ENCODE measurements at places on chromosomes 4 and X.

DNA sequence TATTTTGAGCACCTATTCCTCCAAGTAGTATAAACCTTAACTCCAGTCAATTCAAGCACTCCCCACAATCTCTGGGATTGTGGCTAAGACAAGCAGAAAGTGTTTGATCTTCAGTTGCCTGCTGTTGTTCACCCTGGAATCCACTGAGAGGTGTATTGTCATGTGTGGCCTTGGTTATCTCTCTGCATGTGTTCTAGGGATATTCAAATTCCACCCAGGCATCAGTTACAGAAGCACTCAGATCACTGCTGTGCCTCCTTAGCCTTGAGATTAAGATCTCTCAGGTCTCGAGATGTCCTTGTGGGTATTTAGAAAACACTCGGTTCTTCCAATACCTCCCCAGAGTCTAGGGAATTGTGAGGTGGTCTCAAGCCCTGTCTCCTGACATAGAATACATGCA, 213.3 kb downstream of the SMARCA1 start:
- no peak for DNase-seq

- DNase-seq = no peak
Measured at GRCh38 chr4:627347-628125, 2.2 kb downstream of the PDE6B start.

DNA sequence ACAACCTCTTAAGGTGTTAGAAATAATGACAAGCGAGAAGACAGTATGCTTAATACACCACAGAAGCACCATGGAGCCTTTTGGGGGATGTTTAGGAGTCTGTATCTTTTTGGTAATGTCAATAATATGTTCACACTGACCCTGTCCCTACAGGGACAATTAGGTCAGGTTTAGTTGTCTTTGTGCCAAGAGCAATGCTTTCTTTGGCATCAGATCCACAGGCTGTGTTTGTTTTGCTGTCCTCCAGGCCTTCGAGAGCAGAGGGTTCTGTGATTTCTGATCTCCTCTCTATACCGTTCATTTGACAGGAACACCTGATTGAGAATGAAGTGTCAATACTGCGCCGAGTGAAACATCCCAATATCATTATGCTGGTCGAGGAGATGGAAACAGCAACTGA, 153.8 kb downstream of the DCLK2 start:
- DNase-seq = no peak

GRCh38 chr4:19739101-19739651, 512.5 kb upstream of the SLIT2 start:
- DNase-seq = no peak

DNA sequence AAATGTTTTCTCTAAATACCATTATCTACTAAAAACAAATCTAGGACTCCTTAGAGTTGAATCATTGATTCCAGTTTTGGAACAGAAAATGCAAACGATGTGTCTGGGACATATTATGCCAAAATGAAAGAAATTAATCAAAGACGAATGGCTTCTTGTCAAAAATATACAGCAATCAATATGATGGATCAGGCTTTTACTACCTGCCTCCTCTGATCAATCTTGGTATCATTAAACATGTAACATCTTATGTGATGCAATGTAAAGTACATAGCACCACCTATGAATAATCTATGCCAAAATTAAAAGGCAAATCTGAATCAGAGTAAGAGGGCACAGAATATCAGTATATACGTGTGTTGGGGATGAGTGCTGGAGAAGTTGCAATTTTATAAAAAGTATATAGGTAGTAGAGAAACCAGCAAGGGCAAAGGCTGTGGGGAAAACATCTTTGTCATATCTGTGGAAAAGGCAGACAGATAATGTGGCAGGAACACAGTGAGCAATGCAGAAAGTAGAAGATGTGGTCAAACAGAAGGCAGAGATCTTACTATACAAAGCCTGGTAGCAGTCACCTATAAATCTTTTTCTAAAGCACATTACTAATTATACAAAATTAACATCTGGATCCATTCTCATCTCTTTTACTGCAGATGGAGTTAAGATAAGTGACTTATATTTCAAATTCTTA, 152.7 kb downstream of the ANTXR2 start:
- DNase-seq = no peak

DNA sequence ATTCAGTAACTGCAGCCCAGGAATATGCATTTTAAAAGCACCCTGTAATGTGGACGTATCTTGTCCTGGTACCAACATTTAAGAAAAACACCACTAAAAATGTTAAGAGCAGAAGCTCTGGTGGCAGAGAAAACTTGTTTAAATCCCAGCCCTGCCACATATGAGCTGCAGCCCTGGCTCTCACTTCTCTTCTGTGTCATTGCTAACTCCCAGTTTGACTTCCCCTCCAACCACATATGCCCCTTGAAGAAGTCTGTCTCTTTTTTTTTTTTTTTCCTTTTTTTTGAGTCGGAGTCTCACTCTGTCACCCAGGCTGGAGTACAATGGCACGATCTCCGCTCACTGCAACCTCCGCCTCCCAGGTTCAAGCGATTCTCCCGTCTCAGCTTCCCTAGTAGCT, 14.8 kb downstream of the LHFPL1 start:
- no peak for DNase-seq

- peak; percentile 51 for DNase-seq
Measured at GRCh38 chr4:147709999-147710398, 21.9 kb upstream of the ARHGAP10 start.

- DNase-seq = no peak
Measured at GRCh38 chrX:51862920-51863319, 30.5 kb upstream of the MAGED1 start.

GRCh38 chr4:2361366-2362265, 56.8 kb downstream of the ZFYVE28 start:
- no peak for DNase-seq

DNA sequence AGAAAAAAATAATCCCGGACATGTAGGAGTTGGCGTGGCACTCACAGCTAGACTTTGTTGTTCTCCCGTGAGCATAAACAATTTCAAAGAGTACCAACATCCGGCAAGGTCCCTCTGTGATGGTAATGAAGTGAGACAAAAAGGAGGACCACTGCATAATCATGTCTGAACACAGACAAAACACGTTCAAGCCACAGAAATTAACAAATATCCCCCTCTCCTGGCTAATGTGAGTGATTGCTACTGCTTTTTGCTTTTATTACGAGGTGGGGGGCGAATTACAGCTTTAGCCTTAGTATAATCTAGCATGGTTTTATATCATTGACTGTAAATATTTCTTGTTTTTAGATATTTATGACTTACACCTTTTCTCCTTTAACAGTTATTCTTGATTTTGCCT, 118.5 kb downstream of the PLS3 start:
- no peak for DNase-seq

- peak; percentile 18 for DNase-seq
Measured at GRCh38 chrX:134406356-134407064, 53.5 kb upstream of the HPRT1 start.

DNA sequence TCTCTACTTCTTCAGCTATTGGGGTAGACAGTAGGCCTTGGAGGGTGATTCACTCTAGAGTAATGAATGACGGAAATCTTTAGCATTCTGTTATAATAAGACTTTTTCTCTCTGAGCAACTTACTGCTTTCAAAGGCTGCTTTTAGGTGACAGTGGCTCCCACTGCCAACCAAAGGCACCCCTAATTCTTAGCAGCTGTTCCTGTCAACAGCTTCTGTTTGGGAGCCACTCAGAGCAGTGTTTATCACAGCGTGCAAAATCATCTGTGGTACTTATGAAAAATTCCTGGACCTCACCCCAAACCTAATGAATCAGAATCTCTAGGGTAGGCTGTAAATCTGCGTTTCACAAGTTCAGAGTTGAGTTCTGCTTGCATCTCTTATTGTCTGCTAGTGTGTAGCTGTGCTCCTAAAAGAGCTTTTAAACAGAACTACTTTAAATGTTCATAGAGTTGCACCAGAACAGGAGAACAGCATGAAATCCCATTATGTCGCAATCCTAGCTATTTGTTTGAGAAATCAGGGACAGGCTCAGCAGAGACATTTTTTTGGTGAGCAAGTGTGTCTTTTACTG, 52.8 kb upstream of the POU4F2 start:
- DNase-seq = peak; percentile 85

- DNase-seq = no peak
Measured at GRCh38 chr4:106775636-106776035, 260.5 kb downstream of the DKK2 start.

- no peak for DNase-seq
Measured at GRCh38 chr4:81650606-81651242, 179.0 kb upstream of the RASGEF1B start.

GRCh38 chrX:139882299-139882698, 50.6 kb downstream of the ATP11C start:
- no peak for DNase-seq

GRCh38 chr4:141884070-141884469, 247.7 kb downstream of the IL15 start:
- DNase-seq = no peak

DNA sequence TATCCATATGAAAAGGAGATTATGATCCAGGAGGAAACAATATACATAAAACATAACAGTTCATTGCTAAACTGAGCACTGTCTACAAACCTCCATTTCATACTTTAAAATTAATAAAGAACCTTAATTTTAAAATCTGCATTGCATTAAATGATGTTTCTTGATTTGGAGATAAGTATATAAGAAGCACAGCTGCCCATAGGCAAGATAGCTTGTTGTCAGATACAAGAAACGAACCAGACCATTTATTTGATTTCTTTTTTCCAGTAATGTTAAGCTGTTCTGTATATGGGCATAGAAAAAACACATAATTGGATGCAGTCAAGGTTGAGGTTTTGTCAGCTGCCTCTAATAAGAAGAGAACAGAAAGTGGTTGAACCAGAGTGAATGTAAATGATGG, 6.4 kb downstream of the GUF1 start:
- DNase-seq = no peak

DNA sequence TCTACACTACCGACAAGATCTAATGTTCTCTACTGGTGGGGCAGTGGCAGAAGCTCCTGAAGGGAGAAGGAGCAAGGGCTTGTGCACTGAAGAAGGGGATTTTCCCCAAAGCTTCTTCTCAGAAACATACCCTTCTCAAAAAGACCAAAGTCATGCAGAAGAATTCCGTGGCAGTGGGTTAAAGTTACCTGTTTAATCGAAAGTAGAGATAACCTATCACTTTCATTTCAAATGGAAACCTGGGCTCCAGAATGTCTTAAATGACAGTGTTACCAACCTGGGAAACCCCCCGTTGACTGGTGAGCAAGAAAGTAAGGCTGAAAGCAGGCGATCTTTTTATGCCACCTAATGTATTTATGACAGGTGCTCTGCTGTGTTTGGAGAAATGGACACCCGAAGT, 92.5 kb upstream of the TEX13D start:
- DNase-seq = no peak

DNA sequence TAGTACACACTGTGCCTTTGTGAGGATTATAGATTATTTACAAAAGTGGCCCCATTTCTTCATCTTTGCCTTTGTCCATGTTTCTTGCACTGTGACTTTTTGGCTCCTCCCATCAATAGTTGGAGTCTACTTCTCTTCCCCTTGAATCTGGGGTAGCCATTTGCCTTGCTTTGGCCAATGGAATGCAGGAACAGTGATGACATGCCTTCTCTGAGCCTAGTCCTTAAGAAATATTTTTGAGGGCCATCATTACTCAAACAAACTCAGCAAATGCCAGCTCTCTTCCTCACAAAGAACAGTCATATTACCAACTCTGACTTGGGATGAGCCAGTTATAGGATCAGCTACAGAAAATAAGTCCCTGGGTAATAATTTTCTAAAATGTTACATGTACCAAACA, 189.6 kb downstream of the FRMPD4 start:
- DNase-seq = no peak

GRCh38 chr4:186770481-186771175, 47.0 kb upstream of the FAT1 start:
- no peak for DNase-seq

DNA sequence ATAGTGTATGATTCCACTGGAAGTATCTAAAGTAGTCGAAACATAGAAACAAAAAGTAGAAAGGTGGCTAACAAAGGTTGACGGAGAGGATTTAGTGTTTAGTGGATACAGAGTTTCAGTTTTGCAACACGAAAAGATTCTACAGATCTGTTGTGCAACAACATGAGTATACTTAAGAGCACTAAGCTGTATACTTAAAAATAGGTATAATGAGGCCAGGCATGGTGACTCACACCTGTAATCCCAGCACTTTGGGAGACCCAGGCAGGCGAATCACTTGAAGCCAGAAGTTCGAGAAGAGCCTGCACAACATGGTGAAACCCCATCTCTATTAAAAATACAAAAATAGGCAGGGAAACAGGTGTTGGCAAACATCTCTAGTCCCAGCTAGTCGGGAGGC, 7.9 kb upstream of the ATRX start:
- no peak for DNase-seq

Measured in suppressor macrophage treated with lipopolysaccharide for 1 hour (primary cell).